ENCODE measurements at places on chromosomes 4 and X.
A peak's percentile ranks its signal among the peaks of the same experiment; 100 is the strongest.

DNA sequence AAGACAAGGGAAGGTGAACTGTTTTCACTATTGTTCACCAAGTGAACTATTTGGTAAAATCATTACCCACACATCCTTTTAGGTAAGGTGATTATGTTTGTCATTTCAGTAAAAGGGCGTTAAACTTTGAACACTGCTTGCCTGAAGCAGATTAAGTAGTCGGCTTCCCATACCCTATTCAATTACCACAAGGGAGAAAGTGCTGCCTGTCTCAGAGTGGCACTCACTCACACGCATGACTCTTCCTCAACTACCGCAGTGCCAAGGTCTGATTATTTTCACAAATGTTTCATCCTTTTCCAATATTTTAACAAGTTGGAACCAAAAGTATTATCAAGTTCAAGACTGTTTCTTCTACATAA lies 11.0 kb downstream of the VEGFC start:
- DNase-seq: no peak

GRCh38 chr4:80463509-80463908 lies 128.0 kb downstream of the CFAP299 start:
- DNase-seq: no peak

- no peak for DNase-seq
Observed at GRCh38 chr4:99615170-99615820, 40.7 kb downstream of the MTTP start.

GRCh38 chr4:159271856-159272255 lies 169.0 kb downstream of the RAPGEF2 start:
- no peak for DNase-seq

DNA sequence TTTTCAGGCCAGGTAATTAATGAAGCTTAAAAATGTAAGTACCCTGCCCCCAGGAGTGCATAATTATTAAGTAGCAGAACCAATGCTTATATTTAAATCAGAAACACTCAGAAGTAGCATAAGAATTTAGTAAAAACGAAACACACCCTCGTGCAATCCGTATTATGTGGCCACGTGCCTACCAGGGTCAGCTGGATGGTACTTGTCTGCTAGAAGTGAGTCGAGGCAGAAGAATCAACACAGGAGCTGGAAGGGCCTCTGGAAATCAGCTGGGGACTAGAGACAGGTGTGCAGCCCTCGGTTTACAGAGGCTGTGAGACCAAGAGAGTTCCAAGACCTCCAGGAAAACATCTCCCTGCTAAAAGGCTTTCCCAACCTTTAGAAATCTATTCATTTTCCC lies 559 bp upstream of the FAM47E start:
- no peak for DNase-seq

DNA sequence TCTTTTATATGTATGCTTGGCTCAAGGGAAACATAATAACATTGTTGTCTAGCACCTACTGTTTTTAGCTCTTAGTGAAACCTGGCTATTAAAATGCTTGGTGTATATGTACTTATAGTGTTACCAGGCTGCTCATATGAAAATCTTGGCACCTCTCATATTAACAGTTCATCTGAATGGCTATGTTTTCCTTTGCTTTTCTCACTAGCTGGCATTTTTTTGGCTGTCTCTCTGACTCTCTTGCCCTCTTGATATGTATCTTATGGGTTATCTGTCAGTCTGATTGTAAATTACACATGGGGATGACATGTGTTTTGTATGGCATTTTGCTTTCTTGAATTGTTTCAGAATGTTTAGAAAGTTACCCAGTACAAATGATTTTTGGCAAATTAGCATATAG lies 158.0 kb downstream of the ARHGAP24 start:
- no peak for DNase-seq

- DNase-seq: peak; percentile 81
Observed at GRCh38 chrX:119512146-119512800, 44.0 kb downstream of the SLC25A5 start.

GRCh38 chr4:184816962-184817361 lies 8.8 kb downstream of the ACSL1 start:
- DNase-seq: no peak

DNA sequence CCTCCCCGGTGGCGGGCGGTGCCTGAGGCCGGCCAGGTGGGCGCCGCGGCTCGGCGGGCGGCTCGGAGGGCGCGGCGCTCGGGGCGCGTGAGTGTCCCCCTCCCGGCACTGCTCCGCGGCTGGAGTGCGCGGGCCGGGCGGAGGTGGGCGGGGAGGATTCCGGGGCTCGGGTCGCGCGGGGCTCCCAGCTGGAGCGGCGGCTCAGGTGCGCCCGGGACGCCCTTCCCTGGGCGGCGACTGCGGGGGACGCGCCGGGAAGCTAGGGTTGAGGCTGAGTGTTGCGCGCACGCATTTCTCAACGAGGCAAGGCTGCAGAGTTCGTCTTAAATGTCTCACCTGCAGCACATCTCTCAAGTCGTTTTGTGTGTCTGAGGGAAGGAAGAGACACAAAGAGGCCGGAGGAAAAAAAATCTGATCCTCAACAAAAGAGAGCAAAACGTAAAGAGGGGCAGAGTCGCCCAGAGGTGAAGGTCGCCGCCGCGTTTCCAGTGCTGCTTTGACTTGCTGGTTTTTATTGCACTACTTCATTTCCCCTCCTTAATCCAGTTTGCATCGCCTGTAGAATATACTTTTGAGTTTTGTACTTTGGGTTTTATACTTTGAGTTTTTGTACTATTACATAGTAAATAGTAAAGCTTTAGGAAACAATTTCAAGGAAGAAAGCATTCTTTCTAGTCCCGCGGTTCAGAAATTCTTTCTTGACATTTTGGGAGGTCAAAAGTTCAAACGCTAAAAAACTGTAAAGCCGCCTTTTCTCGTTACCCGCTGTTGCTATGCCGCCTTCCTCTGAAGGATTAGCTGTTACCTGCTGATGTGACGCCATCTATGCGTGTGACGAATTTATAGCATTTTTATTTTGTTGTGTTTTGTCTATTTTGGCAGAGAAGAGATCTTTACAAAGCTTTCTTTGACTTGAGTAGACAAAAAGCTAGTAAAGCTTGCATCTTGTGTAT lies 106.5 kb upstream of the STOX2 start:
- no peak for DNase-seq

GRCh38 chr4:100049872-100050271 lies 99.8 kb upstream of the H2AZ1 start:
- DNase-seq: no peak

DNA sequence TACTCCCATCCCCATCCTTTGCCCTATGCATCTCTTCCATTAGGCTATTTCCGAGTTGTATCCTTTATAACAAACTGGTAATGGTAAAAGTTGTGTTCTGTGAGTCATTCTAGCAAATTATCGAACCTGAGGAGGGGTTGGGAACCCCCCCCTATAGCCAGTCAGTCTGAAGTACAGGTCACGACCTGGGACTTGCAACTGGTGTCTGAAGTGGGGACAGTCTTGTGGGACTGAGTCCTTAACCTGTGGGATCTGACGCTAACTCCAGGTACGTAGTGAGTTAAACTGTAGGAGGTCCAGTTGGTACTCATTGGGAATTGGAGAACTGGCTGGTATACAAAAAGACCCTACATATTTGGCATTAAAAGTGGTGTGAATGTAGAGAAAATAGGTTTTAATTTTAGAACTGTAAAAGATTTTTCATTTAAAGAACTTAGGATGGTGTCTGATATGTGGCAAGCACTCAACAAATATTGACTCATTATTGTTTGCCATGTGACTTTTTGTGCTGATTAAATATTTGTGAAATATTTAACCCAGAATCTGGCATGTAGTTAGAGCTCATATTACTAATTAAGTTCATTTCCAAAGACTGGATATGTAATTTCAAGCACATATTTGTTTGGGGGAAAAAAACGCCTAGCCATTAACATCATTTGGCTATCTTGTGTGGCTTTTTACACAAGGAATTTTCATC lies 50.7 kb downstream of the CHST7 start:
- no peak for DNase-seq

DNA sequence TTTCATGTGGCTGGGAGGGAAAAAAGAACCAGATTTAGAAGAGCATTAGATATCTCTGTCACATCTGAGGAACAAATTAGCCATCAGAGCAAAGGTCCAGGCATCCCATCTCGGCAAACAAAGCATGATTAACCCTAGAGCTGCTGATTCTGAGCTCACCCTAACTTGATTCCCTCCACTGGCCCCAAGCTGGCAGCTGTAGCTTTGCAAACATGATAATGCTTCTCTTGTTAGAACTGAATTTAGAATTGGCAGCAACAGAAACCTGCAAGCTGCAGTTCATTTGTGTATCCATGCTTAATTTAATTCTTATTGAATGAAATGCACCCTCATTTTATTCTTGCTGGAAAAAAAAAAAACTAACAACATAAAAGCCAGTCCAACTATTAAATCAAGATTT lies 289.2 kb downstream of the IL1RAPL1 start:
- DNase-seq: no peak

- DNase-seq: no peak
Observed at GRCh38 chr4:41613821-41614220, 75.9 kb downstream of the LIMCH1 start.

- DNase-seq: no peak
Observed at GRCh38 chr4:182126096-182126495, 117.1 kb upstream of the TENM3 start.

DNA sequence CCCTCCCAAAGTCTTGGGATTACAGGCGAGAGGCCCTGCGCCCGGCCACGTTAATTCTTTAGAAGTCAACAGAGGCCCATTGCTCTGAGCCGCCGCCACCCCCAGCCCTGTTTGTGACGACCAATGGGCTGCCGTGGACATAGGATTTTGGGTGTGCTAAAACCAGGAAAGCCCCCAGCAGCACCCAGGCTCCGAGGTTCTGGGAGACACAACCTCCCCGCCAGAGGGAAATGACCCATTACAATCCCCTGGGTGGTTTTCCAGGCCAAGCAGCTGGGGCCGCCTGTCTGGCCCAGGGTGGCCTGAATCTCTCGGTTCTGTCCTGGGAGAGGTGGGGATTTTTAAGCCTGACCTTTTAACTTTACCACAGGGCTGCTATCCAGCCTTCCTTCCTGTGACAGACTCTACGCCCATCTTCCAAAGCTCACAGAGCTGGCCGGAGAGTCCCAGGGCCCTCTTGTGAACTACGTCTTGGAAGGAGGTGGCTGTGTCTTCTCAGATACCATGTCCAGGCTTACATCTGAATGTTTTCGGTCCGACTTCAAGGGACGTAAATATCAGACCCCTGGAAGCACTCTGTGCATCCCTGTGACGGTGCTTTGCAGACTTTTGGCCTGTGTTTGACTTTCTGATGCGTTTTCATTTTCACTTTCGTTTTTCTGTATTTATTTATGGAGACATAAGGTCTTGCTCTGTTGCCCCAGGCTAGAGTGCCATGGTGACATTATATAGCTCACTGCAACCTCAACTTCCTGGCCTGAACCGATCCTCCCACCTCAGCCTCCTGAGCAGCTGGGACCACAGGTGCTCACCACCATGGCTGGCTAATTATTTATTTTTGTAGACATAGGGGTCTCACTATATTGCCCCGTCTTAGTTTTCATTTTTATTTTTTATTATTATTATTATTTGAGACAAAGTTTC lies 36.0 kb downstream of the P2RY8 start:
- no peak for DNase-seq

- DNase-seq: no peak
Observed at GRCh38 chr4:122533841-122534240, 77.3 kb upstream of the IL2 start.

- no peak for DNase-seq
Observed at GRCh38 chr4:151561551-151562256, 152.7 kb downstream of the FHIP1A start.

DNA sequence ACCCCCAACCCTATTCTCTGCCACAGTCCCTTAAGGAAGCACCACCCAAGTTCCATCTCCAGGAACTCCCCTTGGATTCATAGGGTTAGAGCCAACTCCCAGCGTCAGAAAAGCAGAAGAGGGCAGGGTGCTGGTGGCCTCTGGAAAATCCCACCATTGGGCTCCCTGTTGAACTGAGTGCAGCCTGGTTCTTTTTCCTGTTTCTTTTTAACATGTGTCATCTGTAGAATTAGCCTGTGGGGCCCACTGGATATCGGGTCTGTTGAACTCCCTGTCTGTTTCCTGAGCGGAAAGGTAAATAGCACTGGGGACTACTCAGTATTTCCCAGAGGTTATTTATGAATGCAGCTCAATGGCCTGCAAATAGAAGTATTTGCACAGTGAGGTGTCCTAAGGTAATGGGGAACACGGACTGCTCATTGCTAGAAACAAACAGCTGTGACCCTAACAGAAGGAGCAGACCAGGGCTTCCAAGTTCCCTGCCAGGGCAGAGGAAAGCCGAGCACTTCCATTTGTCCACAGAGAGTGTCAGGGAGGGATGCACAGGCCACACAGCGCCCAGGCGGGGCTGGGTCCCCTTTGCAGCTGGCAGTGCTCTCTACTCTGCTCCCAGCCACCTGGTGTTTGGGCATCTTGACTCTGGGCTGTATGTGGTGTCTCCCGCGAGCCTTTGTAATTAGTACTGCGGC lies 102.6 kb downstream of the FHDC1 start:
- no peak for DNase-seq

DNA sequence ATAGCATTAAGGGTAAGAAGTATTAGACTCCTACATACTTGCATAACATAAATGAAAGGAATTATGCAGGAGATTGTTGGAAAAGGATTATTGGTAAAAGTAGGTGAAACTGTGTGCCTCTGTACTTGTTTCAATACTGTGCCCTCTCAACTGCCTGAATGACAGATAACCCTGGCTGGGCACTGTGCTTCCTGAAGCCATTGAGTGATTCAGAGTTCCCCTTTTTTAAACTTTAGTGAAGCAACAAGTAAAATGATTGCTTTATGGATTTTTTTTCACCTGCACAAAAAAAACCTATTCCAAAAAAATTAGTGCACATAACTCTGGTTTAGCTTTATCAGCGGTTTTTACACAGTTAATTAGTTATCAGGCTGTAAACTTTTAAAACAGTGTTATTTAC lies 204.8 kb downstream of the TRAM1L1 start:
- no peak for DNase-seq

DNA sequence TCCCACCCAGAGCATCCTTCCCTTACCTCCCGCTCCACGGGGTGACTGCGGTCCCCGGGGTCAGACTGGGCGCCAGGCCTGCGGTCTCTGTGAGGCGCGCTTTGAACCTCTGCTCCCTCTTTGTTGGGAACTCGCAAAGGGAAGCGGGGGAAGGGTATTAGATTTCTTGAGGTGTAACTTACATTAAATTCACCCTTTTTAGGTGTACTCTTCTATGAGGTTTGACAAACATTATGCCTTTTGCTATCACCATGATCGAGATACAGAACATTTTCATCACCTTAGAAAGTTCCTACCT lies 569 bp downstream of the DCK start:
- no peak for DNase-seq

DNA sequence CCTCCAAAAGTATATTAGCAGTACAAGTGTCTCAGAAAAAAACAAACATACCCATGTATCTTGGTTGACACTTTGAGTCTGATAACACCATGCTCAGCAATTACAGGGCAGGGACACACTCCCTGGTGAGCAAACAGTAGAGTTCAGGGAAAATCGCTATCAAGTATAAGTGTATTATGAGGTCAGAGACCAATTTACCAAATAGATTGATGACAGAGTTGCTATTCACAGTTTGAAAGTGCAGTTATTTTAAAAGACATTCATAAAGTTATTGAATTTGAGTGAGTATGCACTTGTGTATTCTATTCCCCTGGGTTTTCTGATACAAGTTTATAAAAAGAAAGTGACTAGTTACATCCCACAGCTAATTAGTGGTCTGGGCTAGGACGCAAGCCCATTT lies 10.2 kb upstream of the LONRF3 start:
- DNase-seq: no peak
